ENCODE measurements at places on chromosomes 12 and 14. TPM values are rescaled to one million over a fixed set of nuclear protein-coding genes. Genes with fewer than 3 reads are reported as not detected.

GRCh38 chr12:20390846-20391245 is 22.5 kb downstream of the PDE3A start:
- H3K4me1 ChIP-seq = no peaks in the 10 kb centered on the region
- no peak overlapping the region for H3K27ac ChIP-seq
- no peaks in the 10 kb centered on the region for H3K36me3 ChIP-seq
- H3K27me3 ChIP-seq = no peaks in the 10 kb centered on the region
- H3K4me3 ChIP-seq = no peak overlapping the region

Gene OTOGL
- total RNA-seq = not detected

DNA sequence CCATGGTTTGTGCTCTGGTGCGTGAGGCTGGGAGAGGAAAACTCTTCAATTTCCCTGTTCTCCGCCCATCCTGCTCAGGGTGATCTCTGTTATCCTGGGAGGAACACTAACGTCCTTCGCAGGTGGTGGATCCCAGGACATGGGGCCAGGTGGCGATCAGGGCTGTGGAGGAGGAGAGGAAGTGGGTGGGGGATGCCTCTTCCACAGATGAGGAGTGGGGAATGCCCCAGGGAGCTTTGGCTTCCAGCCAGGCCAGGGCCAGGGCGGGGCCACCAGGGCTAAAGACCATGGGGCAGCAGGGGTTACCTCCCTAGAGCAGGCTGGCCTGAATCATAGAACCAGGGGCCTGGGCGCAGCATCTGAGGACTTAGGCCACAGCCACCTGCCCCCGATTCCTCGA is 3.3 kb upstream of the KRT75 start:
- H3K4me3 ChIP-seq = no peak overlapping the region
- no peak for DNase-seq
- peaks cover 16% of the 10 kb centered on the region for H3K27me3 ChIP-seq
- no peak overlapping the region for H3K27ac ChIP-seq
- H3K4me1 ChIP-seq = no peaks in the 10 kb centered on the region

GRCh38 chr14:38950676-38951075 is 152.4 kb downstream of the SEC23A start:
- H3K4me3 ChIP-seq = no peak overlapping the region
- no peak for DNase-seq
- H3K4me1 ChIP-seq = no peaks in the 10 kb centered on the region

Gene GPHN
- total RNA-seq = 37.5 TPM

DNA sequence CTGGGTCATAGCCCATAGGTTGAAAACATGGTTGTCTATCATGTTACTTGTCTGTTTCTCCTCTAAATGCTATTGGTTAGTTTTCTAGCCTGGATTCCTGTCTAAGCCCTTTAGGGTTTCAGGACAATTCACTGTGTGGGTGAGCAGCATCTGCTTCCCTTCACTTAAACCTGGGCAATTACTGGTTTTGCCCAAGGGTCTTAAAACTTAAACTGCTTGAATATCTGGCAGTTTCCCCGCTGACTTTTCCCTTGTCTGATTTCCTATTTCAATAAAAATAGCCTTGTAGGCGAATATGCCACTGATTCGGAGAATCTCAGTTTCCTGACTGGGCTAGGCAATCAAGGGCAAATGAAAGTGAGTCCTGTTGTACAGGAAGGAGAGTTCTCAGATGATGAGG is 138.7 kb upstream of the FGD4 start:
- H3K27me3 ChIP-seq = no peaks in the 10 kb centered on the region
- H3K4me3 ChIP-seq = no peak overlapping the region
- no peak overlapping the region for H3K27ac ChIP-seq
- DNase-seq = no peak
- H3K36me3 ChIP-seq = peaks cover 7% of the 10 kb centered on the region
- peaks cover 20% of the 10 kb centered on the region for H3K4me1 ChIP-seq

DNA sequence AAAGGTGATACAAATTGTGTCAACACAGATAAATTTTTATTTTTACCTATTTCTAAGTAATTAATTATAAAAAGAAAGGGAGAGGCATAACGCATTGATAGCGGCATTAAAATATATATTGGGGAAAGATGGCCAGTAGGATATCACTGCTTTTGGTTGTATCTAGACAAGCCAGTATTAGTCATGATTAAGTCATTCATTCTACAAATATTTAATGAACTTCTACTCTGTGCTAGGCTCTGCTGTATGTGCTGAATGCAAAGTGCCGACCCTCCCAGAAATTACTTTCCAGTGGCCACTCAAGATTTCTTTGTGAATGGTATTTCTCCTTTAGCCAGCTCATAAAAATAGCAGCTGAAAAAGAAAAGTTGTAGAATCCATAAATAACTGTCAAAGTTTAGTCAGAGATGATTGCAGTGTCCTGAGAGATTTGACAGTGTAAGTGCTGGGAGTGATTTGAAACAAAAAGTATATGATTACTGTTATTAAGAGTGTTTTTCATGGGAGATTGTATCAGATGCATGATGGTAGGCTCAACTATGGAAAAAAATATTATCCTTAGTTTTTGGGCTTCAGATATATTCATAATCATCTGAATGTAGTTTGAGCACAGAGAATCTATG is 133.2 kb downstream of the MGAT4C start:
- H3K4me1 ChIP-seq = no peaks in the 10 kb centered on the region
- no peak overlapping the region for H3K27ac ChIP-seq
- no peaks in the 10 kb centered on the region for H3K27me3 ChIP-seq
- no peaks in the 10 kb centered on the region for H3K36me3 ChIP-seq
- no peak for DNase-seq

DNA sequence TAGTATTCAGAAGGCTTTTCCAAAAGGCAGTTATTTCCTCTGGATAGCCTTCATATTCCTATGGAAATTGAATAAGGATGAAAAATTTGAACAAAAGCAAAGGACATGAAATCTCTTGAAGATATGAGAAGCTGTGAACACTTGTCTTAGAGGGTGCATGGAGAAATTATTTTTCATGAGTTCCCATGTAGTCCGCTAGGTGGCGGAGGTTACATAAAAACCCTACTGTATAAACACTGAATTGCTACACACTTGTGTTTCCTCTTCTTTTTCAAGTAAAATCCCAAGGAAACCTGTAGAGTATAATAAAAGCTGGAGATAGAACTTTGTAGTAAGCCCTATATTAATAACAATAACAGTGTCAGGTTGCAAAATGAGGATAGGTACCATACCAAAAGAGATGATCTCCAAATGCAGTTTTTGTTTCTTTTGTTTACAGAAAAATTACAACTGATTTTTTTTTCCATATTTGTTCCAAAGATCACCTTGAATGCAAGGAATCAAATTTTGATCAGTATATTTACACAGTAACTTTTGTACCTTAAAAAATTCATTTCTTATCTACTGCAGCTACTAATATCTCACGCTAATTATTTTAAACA is 37.8 kb upstream of the OR4E1 start:
- no peak overlapping the region for H3K27ac ChIP-seq
- H3K36me3 ChIP-seq = peaks cover 6% of the 10 kb centered on the region

DNA sequence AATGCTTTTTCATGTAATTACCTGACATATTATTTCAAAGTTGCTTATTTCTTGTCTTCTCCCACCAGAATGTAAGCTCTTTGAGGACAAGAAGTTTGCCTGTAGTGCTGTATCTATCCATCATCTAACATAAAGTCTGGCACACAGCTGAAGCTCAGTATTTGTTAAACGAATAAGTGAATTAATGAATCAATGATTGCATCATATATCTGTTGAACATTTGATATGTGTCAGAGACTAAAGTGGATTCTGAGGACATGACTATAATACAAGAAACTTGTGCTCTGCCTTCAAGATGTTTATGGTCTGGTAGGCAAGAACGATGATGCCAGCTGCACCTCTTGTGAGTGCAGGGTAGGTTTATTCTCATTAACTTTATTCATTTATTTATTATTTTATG is 115.4 kb upstream of the SCAF11 start:
- no peaks in the 10 kb centered on the region for H3K27me3 ChIP-seq
- no peak for DNase-seq
- H3K4me1 ChIP-seq = no peaks in the 10 kb centered on the region
- no peak overlapping the region for H3K27ac ChIP-seq

DNA sequence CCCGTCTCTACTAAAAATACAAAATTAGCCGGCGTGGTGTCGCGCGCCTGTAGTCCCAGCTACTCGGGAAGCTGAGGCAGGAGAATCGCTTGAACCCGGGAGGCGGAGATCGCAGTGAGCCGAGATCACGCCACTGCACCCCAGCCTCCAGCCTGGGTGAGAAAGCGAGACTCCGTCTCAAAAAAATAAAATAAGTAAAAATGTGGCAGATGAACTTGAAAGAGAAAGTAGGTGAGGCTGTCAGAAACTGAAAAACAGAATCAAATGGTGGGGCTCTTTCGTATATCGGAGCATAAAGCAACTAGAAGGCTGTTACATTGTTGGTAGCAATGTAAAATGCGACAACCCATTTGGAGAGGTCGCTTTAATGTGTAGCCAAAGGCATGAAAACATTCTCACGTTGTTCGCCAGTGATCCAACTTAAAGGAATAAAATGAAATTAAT is 767 bp upstream of the CCNT1 start:
- no peaks in the 10 kb centered on the region for H3K27me3 ChIP-seq
- DNase-seq = no peak
- H3K4me1 ChIP-seq = peaks cover 35% of the 10 kb centered on the region
- peak overlapping the region; percentile 99 for H3K27ac ChIP-seq
- peak overlapping the region; percentile 99 for H3K4me3 ChIP-seq

Gene IL22
- total RNA-seq = 1.4 TPM

GRCh38 chr14:65920996-65921395 is 508.5 kb downstream of the FUT8 start:
- no peak overlapping the region for H3K27ac ChIP-seq
- H3K36me3 ChIP-seq = no peaks in the 10 kb centered on the region

DNA sequence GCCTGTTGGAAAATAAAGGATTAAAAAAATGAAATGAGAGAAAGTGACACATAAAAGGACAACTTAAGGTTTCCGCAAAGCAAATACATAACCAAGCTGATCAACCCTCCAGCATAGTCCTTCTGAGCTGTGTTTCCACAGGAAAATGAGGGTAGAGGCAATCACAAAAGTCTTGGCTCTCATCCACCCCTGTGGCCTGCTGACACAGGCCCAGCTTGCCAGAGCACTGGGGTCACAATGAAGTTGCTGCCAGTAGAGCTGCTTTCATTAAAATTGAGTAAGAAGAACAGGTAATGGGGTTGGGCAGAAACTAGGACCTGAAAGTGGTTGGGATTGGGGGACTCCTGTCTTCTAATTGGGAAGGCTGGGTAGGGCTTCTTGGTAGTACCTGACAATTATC is 65.9 kb downstream of the RERG start:
- H3K4me3 ChIP-seq = no peak overlapping the region
- DNase-seq = no peak
- H3K36me3 ChIP-seq = no peaks in the 10 kb centered on the region
- no peak overlapping the region for H3K27ac ChIP-seq

- H3K4me3 ChIP-seq = no peak overlapping the region
- H3K4me1 ChIP-seq = no peaks in the 10 kb centered on the region
- peaks cover 2% of the 10 kb centered on the region for H3K27me3 ChIP-seq
- H3K36me3 ChIP-seq = no peaks in the 10 kb centered on the region
- no peak overlapping the region for H3K27ac ChIP-seq
These were observed 130.4 kb upstream of the NTF3 start for GRCh38 chr12:5301539-5301938.

Gene ZFHX2
- total RNA-seq = 1.0 TPM

- H3K36me3 ChIP-seq = no peaks in the 10 kb centered on the region
- no peaks in the 10 kb centered on the region for H3K4me1 ChIP-seq
- no peak overlapping the region for H3K27ac ChIP-seq
- H3K27me3 ChIP-seq = peaks cover 2% of the 10 kb centered on the region
These were observed 22.1 kb downstream of the EMP1 start for GRCh38 chr12:13218641-13219040.

Gene DDN
- 0.48 TPM for total RNA-seq

DNA sequence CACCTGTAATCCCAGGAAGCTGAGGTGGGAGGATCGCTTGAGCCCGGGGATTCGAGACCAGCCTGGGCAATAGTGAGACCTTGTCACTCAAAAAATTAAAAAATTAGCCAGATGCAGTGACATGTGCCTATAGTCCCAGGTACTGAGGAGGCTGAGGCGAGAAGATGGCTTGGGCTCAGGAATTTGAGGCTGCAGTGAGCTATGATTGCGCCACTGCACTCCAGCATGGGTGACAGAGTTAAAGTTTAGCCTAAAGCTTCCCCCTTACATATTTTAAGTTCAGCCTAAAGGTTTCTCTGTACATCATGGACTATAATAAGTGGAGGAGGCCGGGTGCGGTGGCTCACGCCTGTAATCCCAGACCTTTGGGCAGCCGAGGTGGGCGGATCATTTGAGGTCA is 70.1 kb downstream of the SPRING1 start:
- no peak overlapping the region for H3K27ac ChIP-seq
- no peaks in the 10 kb centered on the region for H3K27me3 ChIP-seq
- H3K36me3 ChIP-seq = no peaks in the 10 kb centered on the region
- peaks cover 8% of the 10 kb centered on the region for H3K4me1 ChIP-seq
- no peak overlapping the region for H3K4me3 ChIP-seq
- no peak for DNase-seq

DNA sequence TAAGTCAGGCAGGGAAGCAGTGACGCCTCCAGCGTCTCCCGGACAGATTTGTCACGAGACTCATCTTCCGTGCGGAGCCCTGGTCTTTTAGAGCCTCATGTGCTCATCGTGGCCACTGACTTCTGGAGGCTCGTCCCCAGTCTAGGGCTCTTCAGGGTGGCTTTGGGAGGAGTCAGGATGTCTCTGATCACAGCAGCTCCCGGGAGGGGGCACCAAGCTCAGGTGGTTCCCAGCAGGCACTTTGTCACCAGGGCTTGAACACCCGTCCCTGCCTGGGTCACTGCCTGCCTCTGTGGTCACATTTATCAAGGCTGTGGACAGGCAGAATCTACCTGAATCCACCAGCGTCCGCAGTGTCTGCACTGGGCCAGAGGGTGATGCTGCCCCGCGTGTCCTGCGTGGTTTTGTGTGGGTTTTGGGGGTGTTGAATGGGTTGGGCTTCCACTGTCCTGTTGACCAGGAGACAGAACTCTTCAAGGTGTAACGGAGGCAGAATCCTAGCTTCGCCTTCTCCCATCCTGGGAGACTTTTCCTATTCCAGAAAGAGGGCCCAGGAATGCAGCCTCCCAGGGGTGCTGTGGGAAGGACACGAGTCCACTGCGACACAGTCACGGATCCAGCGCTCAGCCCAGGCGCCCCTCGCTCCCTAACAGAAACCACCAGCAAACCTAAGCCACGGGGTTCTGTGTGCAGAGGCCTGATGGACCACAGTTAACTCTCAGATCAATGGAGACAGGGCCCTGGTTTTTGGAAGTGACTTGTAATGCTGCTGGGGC is 132.3 kb downstream of the ADGRD1 start:
- H3K36me3 ChIP-seq = no peaks in the 10 kb centered on the region
- peaks cover 8% of the 10 kb centered on the region for H3K27me3 ChIP-seq
- DNase-seq = no peak
- no peak overlapping the region for H3K4me3 ChIP-seq
- H3K27ac ChIP-seq = no peak overlapping the region

DNA sequence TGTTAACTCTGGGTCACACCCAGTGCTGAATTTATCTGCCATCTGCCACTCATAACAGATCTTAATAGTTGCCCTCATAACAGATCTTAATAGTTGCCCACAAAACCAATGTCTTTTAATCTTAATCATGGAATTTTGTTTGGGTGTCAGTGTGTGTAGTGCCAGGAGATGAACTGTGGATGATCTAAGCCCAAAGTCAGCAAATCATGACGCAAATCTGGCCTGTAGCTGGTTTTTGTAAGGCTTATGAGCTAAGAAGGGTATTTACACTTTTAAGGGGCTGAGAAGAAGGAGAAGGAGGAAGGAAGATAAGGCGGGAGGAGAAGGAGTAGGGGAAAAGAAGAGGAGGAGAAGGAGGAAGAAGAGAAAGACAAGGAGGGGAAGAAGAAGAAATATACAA is 10.0 kb upstream of the IL26 start:
- no peak overlapping the region for H3K4me3 ChIP-seq
- no peaks in the 10 kb centered on the region for H3K36me3 ChIP-seq
- H3K27ac ChIP-seq = no peak overlapping the region
- H3K4me1 ChIP-seq = peaks cover 42% of the 10 kb centered on the region
- DNase-seq = no peak
